ENCODE measurements at places on chromosomes 1 and 21.

DNA sequence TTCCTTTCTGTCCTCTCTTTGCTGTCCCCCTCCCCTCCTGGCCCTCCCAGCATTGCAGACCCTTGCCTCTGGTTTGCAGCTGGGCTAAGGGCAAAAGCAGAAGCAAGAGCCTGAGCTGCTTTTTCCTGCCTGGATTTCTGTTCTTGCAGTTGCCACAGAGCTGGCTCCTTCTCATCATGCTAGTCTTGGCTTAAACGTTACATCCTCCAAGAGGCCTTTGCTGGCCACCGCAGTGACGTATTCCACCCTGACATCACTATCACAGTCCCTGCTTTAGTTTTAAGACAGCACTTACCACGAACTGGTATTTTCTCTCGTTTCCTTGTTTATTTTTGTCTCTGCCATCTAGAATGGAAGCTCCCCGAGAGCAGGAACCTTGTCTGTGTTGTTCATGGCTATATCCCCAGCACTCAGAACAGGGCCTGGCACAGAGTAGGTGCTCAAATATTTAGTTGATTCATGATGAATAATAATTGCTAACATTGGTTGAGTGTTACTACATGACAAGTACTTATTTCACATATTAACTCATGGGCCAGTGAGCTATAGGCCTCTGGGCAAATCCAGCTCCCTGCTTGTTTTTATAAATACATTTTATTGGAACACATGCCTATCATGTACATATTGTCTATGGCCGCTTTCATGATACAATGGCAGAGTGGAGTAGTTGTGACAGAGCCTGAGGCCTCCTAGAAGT is 13.2 kb upstream of the CSF1 start:
- no peak for DNase-seq

DNA sequence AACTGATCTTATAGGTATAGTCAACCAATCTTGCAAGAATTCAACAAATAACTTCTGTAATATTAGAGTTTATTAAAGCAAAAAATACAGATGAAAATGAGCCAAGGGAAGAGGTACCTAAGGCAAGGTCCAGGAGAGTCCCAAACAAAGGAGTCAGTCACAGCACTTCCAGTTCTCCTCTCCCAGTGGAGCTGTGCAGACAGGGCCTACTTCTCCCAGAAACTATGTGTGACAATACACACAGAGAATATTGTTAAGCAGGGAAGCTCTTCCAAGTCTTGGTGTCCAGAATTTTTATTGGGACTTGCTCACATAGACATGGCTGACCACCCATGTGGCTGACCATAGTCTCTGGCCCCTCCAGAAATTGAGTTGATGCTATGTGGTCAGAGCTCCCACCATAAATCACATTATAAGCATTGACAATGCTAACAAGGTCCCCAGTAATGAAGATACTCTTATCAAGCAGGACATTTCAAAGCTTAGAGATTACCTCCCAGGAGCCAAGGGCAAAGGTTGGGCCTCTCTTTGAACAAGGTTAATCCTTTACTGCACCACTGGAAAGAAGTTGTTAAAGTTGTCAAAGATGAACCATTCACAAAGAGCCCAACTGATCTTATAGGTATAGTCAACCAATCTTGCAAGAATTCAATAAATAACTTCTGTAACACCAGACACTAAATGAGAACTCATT is 3.5 kb upstream of the CD244 start:
- DNase-seq, result no peak

- DNase-seq, result no peak
Measured at GRCh38 chr1:96374076-96374762, 347.4 kb upstream of the PTBP2 start.

GRCh38 chr1:156766298-156767100 is 836 bp upstream of the PRCC start:
- no peak for DNase-seq

- no peak for DNase-seq
Measured at GRCh38 chr1:171654201-171654941, 1.9 kb upstream of the MYOC start.

DNA sequence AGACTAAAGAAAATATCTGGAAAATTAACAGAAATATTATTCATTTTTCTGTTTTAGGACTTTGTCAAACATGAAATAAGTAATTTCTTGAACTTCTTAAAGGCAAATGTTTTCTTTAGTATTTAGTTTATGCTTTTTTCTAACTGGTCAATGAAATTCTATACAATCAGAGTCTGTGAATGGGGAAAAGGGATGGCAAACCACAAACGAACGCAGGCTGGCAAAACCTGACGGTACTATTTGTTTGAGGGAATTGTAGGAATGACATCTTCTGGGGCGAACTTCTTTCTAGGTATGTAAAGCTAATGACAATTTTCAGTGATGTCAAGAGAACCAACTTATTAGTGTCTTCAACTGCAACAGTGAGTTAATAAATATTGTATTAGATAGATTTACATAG is 156.0 kb downstream of the SIPA1L2 start:
- DNase-seq, result no peak

- no peak for DNase-seq
Measured at GRCh38 chr1:151085953-151086559, 15.5 kb downstream of the GABPB2 start.

DNA sequence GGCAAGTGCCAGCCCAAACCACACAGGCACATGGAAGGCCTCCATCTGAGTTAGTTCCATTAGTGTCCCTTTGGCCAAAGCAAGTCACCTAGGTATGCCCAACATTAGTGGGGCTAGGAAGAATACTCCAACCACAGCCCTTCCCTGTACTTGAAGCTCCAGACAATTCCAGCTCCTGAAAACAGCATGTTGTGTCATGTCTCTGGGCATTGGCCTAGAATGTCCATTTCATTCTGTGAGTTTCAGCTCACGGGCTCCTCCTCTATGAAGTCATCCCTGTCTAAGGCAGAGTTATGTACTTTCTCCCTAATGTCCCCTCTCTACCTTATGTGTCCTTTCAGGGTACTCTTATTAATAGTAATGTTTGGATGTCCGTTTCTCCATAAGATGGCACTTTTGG is 96.5 kb upstream of the SPATA6 start:
- no peak for DNase-seq

DNA sequence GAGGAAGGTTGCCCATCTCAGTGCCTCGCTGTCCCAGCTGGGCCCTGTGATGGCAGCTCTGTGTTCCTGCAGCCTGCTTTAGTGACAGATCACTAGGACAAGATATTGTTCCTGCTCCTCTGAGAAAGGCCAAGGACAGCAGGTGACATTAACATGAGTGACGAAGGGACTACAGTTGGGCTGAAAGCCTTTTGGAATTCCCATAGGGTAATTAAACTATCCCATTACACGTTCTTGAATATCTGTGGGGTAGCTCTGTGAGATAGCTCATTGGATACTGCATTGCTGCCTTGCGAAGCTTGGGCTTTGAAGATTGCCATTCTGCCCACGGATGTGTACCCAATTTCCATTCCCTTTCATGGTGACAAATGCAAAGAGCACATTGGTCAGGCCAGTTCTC is 78.2 kb upstream of the COA6 start:
- DNase-seq, result no peak

GRCh38 chr21:34926803-34927467 is 122.2 kb downstream of the RUNX1 start:
- no peak for DNase-seq

GRCh38 chr1:214422137-214422671 is 129.2 kb downstream of the PTPN14 start:
- DNase-seq, result no peak

DNA sequence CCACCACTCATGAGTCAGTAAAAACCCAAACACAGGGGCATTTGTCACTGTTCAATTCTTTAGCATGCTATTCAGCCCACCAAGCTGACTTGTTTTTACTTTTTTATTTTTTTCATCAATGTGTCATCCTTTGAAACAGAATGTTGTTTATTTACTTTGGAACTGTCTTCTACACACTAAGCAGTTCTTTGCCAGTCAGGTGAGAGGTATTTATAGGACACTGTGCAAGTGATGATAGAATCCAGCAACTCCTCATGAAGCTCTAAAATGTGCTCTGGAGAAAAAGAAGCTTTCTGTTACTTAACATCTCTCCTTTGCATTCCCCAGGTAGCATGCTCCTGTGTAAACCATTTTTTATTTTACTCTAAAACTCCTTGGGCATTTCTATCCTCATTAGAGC is 582.0 kb upstream of the TMPRSS15 start:
- no peak for DNase-seq

DNA sequence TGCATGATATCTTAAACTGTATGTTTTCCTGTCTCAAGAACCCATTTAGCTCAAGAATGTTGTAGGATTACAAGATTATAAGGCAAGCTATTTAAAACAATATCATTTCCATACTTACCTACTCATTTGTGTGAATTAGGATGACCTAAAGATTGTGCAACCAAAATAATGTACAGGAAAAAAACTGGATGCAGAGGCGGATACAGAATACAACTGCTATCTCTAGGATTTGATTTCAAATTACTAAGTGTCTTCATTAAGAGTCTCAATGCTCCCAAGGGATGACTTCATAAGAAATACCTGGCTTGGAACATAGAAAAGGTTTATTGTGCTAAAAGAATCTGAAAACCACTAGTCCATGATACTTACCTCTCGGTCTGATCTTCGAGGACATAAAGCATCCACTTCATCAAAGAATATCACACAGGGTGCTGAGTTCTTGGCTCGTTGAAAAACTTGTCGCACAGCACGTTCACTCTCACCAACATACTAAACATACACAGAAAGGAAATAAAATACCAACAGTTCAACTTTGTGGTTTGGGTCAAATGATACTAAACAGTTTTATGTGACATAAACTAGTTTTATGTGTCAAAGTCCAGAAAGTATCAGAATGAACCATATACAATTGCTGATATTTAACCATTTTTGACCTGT is 54.9 kb downstream of the NVL start:
- DNase-seq, result no peak
